ENCODE measurements at places on chromosomes 3 and 15.

- DNase-seq, result no peak
These were observed 30.4 kb upstream of the RARRES1 start for GRCh38 chr3:158762701-158763100.

DNA sequence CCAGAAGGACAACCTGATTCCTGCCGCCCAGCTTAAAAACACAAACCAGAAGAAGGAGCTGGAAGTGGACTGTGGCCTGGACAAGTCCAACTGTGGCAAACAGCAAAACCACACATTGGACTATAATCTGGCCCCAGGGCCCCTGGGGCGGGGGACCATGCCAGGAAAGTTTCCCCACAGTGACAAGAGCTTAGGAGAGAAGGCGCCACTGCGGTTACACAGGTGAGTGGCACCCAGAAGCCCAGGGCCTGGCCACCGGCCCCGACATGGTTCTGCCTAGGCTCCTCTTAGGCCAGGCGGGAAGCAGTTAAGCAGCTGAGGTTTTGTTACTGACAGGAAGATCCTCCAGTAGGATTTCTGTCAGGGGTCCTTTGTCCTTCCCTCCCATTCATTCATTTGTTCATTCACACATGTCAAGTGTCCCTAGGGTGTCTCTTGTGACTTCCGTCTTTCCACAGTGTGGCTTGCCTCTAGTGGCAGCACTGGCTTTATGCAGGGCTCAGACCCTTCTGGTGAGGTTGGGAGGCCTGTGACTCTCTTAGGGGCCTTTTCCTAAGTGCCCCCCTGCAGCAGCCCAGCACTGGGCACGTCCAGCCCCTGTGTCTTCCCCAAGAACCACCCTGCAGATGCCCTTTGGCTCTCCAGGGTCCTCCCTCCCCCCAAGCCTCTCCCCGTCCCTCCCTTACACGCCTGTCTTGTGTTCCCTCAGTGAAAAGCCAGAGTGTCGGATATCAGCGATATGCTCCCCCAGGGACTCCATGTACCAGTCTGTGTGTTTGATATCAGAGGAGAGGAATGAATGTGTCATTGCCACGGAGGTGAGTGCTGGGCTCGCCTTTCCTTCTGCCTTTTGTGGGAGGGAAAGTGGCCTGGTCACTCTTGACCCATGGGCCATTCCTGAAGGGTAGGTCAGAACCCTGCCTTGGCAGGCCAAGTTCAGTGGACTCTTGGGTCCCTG lies 7.8 kb downstream of the DLL4 start:
- DNase-seq, result no peak

- DNase-seq, result no peak
These were observed 64.0 kb downstream of the RGMA start for GRCh38 chr15:93024716-93025624.

DNA sequence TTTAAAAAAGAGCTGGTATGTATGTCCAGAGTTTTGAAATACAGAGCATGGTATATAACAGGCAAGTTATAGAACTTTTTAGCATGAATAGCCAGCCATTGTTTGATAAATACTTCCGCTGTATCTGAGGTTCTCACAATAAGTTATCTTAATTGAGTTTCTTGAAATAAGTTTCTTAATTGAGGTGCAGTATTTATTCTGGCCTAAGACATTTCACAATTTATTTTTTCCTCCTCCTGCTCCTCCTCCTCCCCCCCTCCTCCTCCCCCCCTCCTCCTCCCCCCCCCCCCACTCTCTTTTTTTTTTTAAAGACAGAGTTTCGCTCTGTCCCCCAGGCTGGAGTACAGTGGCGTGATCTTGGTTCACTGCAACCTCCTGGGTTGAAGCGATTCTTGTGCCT lies 83.4 kb downstream of the VPS8 start:
- DNase-seq, result no peak

DNA sequence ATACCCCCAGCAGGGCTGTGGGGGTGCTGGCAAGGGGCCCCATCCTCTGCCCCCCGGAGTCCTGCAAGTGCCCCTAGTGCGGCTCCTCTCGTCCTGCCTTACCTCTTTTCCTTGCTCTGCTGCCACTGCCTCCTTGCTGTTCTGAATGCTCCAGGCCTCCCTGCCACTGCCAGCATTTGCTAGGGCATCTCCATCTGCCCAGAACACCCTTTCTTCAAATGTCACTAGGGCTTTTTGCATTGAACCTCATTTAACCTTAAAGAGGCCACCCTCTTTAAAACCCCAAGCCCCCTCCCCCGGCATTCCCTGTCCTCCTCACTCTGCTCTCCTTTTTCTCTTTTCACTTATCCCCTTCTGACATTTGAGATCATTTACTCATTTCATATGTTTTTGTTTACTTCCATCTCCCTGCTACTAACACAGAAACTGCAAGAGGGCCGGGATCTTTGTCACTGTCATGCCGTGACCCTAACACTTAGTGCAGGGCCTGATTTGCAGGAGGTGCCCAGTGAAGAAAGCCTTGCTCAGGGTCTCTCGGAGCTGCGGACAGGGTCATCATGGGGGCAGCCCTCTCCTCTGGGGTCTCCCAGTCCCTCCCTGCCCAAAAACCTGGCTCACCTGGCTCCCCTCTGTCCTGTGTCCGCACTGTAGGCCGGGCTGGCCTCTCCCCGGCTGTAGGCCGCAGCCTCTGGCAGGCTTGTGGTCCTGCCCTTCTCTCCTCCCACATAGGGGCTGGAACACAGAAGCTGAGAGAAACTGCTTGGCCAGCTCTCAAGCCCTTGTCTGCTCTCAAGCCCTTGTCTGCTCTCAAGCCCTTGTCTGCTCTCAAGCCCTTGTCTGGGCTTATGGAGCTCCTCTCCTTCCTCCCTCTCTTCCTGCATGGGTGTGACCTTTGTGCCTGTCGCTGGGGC lies at the start of gene ACOX2:
Gene ACOX2 (minus strand): TSS at position 690 of the 911 bp plus-strand sequence. CDS start 2,084 bp downstream, outside the sequence.
- peak; percentile 48 for DNase-seq

GRCh38 chr3:147615035-147615434 lies 205.9 kb downstream of the ZIC1 start:
- DNase-seq, result no peak

DNA sequence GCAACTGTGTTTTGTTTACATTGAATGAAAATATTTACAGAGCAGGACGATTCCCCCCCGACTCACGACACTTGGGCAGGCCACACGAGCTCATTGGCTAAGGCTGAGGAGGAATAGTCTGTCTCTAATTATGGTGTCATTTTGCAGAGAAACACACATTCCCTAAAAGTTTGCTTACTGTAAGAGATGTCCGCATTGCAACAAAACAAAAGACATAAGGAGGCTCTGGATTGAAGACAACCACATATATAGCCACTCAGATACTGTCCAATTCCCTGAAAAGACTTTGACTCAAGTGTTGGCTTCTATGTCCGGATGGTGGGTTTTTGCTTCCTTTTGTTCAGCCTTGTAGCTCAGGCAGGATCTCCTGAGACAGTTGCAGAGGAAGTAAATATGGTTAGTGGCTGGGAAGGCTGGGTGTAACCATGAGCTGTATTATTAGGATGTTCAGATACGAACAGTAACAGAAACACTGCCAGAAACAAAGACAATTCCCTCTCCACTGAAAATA lies 170.4 kb downstream of the KLHL25 start:
- DNase-seq, result no peak

GRCh38 chr3:126021224-126021623 lies 52.2 kb downstream of the ROPN1B start:
- DNase-seq, result no peak

GRCh38 chr3:147930232-147930807 lies 521.2 kb downstream of the ZIC1 start:
- no peak for DNase-seq

DNA sequence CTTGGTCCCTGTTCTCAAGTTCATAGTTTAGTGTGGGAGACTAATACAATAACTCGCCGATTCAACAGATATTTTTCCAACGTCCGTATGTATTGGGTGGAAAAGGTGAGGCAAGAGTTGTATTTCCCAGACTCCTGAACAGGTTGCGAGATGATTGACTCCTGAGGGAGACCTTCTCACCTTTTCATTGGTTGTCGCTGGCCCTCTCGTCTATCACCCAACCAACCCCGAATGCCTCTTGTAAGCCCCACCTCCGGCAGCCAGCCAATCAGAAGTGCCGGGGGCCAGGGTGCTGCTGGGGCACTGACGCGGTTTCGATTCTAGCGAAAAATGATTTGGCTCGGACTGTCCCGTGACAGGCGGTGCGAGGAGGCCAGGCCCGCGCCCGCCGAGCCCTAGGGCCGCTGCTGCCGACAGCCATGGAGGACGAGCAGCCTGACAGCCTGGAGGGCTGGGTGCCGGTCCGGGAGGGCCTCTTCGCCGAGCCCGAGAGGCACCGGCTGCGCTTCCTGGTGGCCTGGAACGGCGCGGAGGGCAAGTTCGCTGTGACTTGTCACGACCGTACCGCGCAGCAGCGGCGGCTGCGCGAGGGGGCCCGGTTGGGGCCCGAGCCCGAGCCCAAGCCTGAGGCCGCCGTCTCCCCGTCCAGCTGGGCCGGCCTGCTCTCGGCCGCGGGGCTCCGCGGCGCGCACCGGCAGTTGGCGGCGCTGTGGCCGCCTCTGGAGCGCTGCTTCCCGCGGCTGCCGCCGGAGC lies at the start of gene WHAMM:
Gene WHAMM (plus strand): TSS at position 321 of the 753 bp plus-strand sequence. CDS start 99 bp downstream, at position 420.
- peak; percentile 97 for DNase-seq

- DNase-seq, result no peak
These were observed 149.7 kb upstream of the NUDT16 start for GRCh38 chr3:131231710-131232389.

DNA sequence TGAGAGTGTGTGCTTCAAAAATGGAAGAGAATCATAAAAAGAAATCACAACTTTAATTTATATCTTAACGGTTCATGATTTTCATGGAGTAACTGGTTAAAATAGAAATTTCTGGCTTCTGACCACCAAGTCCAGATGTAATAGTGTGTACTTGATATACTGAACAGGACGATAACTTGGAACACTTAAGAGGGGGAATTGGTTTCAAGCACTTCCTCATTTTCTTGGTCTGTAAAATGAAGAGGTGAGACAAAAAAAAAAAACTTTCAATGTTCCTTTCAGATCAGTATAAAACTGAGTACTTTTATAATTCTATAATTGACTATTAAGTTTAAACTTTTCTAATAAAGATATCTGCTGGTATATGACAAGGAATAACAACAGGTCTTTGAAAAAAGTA lies 64.0 kb upstream of the TRA2B start:
- DNase-seq, result no peak

DNA sequence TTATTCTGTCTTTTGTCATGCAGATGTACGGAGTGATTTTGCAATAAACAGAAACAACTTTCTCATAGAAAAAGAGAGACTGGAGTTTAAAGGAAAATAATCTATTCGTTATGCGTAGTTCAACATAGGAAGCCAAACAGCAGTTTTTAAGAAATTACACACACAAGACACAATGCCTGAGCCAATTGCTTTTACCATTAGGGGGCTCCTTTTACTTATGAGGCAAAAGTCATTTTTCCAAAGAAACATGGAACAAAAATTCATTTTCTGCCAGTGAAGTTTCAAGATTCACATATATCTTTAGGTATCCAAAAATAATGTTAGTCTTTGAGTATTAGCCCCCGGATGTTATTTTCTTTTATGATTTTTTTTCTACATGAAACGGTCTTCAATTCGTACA lies 10.7 kb downstream of the CNTN6 start:
- DNase-seq, result no peak
